ENCODE measurements at places on chromosomes 4 and X.

- DNase-seq: no peak
Measured at GRCh38 chrX:69027181-69028005, 137.9 kb downstream of the PJA1 start.

- DNase-seq: no peak
Measured at GRCh38 chr4:144402176-144402575, 243.8 kb upstream of the HHIP start.

GRCh38 chrX:71216485-71216884, 6.5 kb upstream of the GJB1 start:
- no peak for DNase-seq

DNA sequence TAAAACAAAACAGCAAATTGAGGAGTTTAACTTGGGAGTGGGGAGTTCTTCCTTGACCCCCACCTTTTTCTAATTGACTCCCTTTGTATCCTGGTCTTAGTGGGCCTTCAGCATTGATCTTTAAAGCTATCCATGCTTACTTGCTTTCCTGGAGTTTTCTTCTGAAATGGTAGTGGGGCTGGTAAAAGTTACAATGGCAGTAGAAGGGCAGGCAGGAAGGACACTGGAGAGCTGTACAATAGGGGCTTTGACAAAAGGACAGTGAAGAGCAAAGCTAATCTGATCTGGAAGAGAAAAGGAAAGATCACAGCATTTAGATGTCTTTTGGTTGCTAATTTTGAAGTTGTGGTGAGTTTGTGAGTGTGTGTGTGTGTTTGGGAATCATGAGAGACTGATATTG, 111.5 kb downstream of the MID1 start:
- DNase-seq: no peak

DNA sequence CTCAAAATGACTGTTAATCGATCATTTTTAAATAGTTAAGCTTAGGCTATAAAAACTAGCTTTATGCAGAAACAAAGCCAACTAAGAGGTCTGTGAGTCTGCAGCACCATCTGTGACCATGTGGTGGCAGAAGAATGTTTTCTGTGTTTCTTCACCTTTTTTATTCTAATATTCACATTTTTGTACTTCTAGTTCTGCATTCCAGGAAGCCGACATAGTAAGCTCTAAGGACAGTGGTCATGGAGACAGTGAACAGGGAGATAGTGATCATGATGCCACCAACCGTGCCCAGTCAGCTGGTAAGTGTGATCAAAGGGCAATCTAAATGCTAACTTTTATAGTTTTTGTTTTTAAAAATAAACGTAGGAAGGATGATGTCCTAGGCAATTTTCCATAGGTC, 5.6 kb downstream of the PCDH10 start:
- DNase-seq: peak; percentile 72

- DNase-seq: no peak
Measured at GRCh38 chrX:52507331-52507730, 9.5 kb downstream of the XAGE1B start.

DNA sequence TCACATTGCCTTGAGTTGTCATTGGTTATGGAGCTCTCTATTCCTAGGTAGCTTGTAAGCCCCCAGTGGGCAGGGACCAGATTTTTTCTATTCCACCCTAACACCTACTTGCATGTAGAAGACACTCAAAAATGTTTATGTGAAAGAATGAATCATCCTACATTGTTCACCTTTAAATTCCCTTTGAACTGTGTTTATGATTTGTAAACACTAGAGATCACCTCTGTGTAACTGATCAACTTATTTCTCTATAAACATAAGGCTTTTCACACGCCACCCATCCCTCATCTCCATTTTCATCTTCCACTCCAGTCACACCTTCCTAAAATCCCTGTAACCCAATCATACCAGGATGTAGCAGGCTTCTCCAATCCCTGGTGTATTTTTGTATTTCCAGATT, 142.6 kb upstream of the LEF1 start:
- no peak for DNase-seq

GRCh38 chr4:161936625-161937550, 226.9 kb downstream of the FSTL5 start:
- no peak for DNase-seq

- DNase-seq: no peak
Measured at GRCh38 chr4:180512801-180513475, 1730.3 kb upstream of the TENM3 start.

DNA sequence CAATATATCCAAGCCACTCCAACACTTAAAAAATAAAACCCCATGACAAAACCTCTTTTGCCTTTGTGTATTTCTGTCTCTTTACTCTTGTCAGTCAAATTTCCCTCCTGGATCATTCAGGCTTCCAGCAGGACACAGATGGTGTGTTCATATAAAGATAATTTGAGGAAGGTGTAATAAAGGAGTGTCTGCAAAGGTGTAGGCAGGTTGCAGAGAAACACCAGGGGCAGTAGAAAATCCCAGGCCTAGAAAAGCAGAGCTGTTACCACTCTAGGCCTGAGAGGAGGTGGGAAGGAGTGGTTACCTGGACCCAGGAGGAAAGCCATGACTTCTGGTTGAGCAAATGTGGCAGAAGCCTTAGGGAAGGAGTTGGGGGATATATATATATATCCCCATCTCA, 28.8 kb downstream of the CHRNA9 start:
- no peak for DNase-seq

DNA sequence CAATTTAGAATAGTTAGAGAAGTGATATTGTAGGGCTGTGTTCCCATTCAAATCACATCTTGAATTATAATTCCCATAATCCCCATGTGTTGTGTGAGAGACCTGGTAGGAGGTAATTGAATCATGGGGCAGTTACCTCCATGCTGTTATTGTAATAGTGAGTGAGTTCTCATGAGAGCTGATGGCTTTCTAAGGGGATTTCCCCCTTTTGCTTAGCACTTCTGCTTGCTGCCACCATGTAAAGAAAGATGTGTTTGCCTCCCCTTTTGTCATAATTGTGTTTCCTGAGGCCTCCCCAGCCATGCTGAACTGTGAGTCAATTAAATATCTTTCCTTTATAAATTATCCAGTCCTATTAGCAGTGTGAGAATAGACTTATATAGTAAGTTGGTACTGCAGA, 53.2 kb downstream of the LPAR4 start:
- no peak for DNase-seq

DNA sequence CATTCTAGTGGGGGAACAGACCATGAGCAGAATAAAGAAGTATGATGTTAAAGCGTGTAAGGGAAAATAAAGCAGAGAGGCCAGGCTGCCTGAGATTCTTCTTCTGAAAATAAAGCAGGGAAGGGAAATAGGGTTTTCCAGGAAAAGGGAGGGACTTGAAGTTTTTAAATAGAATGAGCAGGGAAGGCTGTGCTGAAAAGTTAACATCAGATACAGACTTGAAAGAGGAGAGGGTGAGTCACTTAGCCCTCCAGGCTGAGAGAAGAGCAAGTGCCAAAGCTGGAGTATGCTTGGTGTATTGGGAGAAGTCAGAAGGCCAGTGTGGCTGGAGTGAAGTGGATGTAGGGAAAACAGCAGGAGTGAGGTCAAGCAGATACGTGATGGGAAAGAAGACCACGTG, 10.0 kb upstream of the PLK4 start:
- DNase-seq: no peak

- DNase-seq: no peak
Measured at GRCh38 chr4:145293658-145294057, 113.3 kb upstream of the OTUD4 start.

GRCh38 chrX:136039968-136040367, 54.7 kb downstream of the SLC9A6 start:
- DNase-seq: no peak

- no peak for DNase-seq
Measured at GRCh38 chr4:87620491-87620890, 12.2 kb downstream of the DSPP start.

DNA sequence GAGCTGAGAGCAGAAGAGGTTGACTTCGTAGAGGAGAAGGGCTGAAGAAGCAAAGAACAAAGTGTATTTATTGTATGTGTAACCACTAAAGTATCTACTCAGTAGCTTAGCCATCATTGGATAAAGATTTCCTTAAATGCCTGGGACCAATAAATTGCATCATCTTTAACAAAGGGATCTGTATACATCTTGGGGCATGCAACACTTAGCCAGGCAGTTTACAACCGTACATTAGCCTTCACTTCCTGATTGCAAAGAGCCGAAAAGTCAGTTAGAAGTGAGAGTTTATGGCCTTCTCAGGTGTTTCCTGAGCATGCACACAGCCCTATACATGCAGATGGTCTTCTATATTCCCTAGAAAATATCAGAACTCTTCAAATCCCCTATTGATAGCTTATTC, 68.0 kb upstream of the MAGED1 start:
- no peak for DNase-seq

- no peak for DNase-seq
Measured at GRCh38 chr4:93186846-93187245, 641.7 kb upstream of the ATOH1 start.

- no peak for DNase-seq
Measured at GRCh38 chr4:129145222-129145730, 49.3 kb downstream of the C4orf33 start.

GRCh38 chr4:146890301-146890700, 55.4 kb downstream of the TTC29 start:
- no peak for DNase-seq

- no peak for DNase-seq
Measured at GRCh38 chr4:152308951-152309350, 226.9 kb downstream of the FBXW7 start.

DNA sequence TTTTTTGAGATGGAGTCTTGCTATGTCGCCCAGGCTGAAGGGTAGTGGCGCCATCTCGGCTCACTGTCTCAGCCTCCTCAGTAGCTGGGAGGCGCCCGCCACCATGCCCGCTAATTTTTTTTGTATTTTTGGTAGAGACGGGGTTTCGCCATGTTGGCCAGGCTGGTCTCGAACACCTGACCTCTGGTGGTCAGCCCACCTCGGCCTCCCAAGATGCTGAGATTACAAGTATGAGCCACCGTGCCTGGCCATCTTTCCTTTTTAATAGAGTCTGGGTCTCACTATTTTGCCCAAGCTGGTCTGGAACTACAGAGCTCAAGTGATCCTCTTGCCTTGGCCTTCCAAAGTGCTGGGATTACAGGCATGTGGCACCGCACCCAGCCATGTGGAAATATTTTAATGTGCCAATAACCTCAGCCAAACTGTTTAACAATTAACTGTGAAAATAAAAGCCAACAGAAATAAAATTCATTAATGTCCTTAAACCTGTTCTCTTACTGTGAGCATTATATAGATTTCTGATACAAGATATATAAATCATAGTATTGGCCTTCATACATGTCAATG, 16.3 kb downstream of the PDS5A start:
- DNase-seq: no peak

DNA sequence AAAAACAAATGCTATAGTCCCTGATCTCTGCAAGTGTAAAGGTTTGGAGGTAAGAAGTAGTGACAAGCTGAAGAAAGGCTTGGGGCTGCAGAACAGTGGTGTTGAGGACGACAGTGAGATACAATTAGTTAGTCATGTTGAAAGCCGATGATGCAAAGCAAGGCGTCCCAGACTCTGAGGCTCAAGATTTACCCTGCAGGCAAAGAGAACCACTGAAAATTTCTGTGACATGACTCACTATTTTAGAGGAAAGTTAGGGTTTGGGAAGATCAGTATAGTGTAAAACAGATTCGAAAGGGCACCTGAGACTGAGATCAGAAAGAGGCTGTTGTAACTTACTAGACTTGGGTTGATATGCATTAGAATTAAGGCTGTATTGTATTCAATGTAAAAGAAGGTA, 281.3 kb upstream of the FTHL17 start:
- DNase-seq: no peak

DNA sequence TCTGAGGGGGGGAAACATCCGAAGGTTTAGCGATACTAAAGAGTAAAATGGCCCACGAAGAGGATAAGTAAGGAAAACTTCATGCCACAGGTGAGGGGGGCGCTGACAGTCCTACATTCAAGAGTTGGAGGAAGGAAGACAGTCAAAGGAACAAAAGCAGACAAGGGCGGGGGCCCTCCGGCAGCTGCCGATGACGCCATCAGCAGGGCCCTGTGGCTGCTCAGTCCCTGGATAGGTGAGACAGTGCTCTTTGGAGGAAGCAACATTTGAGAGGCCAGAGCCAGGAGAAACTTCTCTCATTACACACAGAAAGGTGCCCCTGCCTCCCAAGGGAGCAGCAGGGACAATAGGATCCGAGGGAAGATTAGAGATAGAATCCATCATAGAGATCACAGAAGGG, 41.5 kb downstream of the RAB40AL start:
- no peak for DNase-seq

DNA sequence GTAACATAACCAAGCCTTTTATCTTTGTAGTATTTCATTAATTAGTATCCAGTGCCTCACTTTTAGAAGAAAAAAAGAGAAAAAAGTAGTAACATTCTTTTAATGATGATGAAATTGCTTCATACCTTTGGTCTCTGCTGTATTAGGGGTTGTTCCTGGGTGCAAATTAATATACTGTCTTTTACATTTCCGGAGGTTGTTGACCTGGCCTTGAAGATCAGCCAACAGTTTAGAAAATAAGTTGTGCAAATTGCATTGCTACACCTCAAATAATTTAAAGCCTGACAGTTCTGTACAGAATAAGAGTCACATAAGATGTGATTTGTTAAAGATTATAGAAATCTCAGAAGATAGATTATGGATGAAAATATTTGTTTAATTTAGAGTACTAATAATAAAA, 3.8 kb downstream of the NFKB1 start:
- no peak for DNase-seq

DNA sequence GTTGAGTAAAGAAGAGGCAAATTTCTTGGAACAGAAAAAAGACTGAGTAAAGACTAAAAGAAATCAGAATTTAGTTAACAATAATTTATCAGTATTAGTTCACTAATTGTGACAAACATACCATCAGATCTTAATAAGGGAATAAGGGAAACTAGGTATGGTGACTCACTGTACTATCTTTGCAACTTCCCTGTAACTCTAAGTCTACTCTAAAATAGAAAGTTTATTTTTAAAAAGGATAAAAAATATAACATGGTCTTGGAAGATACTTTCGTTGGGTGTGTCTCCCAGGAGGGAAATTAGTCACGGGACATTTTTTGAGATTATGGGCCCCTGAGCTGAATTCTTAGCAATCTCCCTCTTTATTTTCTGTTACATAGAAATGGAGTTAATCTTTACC, 97.3 kb downstream of the EMCN start:
- DNase-seq: no peak

GRCh38 chr4:84496331-84496705, 2.8 kb downstream of the NKX6-1 start:
- peak; percentile 32 for DNase-seq

DNA sequence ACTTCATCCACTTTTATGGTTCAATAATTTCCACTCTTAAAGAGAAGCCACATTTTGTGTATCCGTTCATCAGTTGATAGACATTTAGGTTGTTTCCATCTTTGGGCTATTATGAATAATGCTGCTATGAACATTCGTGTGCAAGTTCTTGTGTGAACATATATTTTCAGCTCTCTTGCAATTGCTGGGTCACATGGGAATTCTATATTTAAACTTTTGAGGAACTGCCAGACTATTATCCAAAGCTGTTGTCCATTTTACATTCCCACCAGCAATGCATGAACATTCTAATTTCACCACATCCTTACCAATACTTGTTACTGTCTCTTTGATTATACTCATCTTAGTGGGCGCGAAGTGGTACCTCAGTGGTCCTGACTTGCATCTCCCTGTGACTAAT, 61.9 kb downstream of the NR3C2 start:
- DNase-seq: no peak

GRCh38 chr4:78325271-78326157, 226.1 kb upstream of the ANXA3 start:
- DNase-seq: no peak

GRCh38 chr4:154014407-154015321, 225.8 kb upstream of the SFRP2 start:
- DNase-seq: no peak
